ENCODE measurements at places on chromosomes 4 and X. TPM values are rescaled to one million over a fixed set of nuclear protein-coding genes. Genes with fewer than 3 reads are reported as not detected.

IL2 gene
- 0.57 TPM for polyA plus RNA-seq

LRRC66 gene
- not detected for polyA plus RNA-seq

GRCh38 chr4:112714922-112715901 is 78.3 kb downstream of the LARP7 start:
- DNase-seq = no peak
- H3K4me3 ChIP-seq = no peak overlapping the region
- H3K4me1 ChIP-seq = no peaks in the 10 kb centered on the region
- H3K27me3 ChIP-seq = no peaks in the 10 kb centered on the region
- H3K27ac ChIP-seq = no peak overlapping the region

DNA sequence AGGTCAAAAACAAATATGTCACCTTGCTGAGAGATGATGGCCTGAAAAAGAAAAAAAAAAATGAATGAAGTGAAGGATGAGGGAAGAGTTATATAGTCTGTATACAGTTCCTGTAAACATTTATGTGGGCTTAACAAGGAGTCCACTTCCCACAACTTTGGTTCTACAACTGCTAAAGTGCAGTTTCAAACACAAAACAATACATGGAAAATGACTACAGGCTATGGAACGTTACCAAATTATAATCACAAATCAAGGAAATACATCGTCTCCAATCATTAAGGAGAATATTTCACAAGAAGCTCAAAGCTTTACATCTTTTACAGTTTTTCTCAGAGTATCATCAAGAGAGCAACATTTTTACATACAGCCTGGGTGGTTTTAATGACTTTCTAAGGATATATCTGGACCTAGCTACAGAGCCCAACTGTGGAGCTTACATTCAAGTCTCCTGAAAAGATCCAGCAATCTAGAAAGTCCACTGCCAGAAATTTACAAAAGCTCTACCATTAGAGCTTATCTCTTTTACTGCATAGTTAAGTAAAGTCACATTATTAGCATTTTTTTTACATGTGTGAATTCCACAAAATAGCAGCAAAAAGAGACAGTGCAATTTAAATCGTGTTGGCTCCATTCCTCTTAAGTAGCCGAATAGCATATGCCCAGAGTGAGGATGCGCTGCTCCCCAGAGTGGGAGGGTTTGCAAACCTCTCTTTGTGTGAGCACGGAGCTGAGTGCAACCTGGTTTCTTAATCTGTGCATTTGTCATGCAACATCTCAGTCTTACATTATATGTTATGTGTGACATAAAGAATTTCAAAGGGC is 128.3 kb downstream of the MANBA start:
- H3K4me1 ChIP-seq = peaks cover 41% of the 10 kb centered on the region
- peak overlapping the region; percentile 57 for H3K27ac ChIP-seq
- H3K27me3 ChIP-seq = no peaks in the 10 kb centered on the region
- DNase-seq = no peak
- peaks cover 32% of the 10 kb centered on the region for H3K36me3 ChIP-seq
- no peak overlapping the region for H3K4me3 ChIP-seq

DNA sequence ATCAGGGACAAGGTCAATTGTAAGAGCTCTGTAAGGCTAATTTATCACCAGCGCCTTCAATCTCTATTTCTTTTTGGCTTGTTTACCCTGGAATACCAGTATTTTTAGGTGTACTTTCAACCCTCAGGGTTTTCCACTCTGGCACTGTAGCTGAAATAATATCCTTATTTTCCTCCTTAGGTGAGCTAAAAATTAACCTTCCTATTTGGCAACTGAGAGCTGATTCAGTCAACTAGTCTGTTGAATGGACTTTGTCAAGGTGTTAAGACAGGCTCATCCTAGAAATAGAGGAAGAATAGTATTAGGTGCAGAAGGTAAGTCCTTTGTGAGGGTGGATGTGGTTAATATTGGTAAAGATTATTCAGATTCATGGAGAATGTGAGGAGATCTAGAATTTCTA is 101.3 kb upstream of the BANK1 start:
- no peaks in the 10 kb centered on the region for H3K4me1 ChIP-seq
- no peak for DNase-seq
- no peaks in the 10 kb centered on the region for H3K27me3 ChIP-seq
- H3K36me3 ChIP-seq = no peaks in the 10 kb centered on the region
- no peak overlapping the region for H3K4me3 ChIP-seq
- H3K27ac ChIP-seq = no peak overlapping the region

DNA sequence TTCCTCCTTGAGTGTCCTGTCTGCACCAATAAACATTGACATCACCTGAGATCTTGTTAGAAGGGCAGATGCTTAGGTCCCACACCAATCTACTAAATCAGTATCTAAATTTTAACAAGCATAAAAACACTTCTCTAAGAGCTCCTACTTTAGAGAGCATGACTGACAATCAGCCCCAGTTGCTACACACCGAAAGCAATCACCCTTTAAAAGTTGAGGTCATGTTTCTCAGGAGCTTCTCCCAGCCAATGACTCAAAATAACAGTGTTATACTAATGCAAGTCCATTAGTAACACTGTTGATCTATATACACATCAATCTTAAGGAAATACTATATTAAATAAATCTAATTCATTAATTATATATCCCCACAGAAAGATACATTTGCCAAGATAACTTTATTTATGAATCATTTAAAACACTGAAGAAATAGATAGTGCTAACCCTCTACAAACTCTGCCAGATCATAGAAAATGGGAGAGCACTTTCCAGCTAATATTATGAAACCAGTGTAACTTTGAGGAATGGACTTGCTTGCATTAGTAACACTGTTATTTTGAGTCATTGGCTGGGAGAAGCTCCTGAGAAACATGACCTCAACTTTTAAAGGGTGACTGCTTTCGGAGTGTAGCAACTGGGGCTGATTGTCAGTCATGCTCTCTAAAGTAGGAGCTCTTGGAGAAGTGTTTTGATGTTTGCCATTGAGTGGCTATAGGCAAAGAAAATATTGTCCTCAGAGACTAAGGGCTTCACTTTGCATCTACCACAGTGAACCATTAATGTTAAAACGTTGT is 109.8 kb upstream of the HDX start:
- H3K4me1 ChIP-seq = no peaks in the 10 kb centered on the region
- no peaks in the 10 kb centered on the region for H3K36me3 ChIP-seq
- no peak overlapping the region for H3K27ac ChIP-seq
- H3K27me3 ChIP-seq = peaks cover 2% of the 10 kb centered on the region

DNA sequence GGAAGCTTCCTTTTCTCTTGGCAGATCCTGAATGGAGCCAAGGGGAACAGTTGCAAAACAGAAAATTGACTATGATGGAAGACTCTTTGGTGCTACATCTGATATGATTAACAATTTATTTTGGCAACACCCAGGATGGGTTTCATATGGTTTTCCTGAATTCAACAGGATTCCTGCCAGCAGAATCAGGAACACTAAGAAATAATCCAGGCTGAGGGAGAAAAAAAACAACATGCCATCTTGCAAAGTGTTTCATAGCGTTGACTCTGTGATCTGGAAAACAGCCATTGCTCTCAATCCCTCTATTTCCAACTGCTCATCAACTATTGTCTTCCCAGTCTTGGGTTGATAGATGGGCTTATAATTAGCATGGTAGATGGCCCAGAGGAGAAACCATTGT is 303.8 kb upstream of the KLF3 start:
- H3K4me1 ChIP-seq = no peaks in the 10 kb centered on the region
- H3K36me3 ChIP-seq = no peaks in the 10 kb centered on the region
- H3K27me3 ChIP-seq = no peaks in the 10 kb centered on the region

- H3K4me3 ChIP-seq = no peak overlapping the region
- H3K27me3 ChIP-seq = peaks cover 4% of the 10 kb centered on the region
- H3K4me1 ChIP-seq = no peaks in the 10 kb centered on the region
- H3K36me3 ChIP-seq = no peaks in the 10 kb centered on the region
- no peak overlapping the region for H3K27ac ChIP-seq
Observed at GRCh38 chr4:53781629-53782457, 190.6 kb upstream of the LNX1 start.
